ENCODE measurements at places on chromosomes 16 and 17. TPM values are rescaled to one million over a fixed set of nuclear protein-coding genes. Genes with fewer than 3 reads are reported as not detected.

The CCL17 gene
- not detected for polyA plus RNA-seq

The EVPLL gene
- 0.23 TPM for polyA plus RNA-seq

The RTN4RL1 gene
- polyA plus RNA-seq, result 1.3 TPM

The MT4 gene
- not detected for polyA plus RNA-seq

The CHD9NB gene
- 17.9 TPM for polyA plus RNA-seq

DNA sequence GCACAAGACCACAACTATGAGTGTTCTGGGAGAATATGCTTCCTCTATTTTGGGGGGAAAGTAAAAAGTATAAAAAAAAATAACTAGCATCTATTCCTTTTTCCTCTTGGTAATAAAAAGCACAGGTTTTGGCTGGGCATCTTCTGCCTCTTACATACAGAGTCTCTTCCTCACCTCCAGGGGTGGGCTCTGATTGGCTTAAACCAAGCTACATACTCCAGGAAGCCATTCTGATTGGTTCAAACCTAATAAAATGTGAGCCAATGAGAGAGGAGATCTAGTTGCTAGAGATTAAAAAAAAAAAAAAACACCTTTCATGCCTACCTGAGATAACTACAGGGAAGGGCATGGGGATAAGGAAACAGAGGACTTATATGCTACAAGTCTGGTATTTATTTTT is 365.9 kb upstream of the ERCC4 start:
- DNase-seq, result no peak

- DNase-seq, result no peak
Measured at GRCh38 chr17:78748048-78748729, 33.9 kb downstream of the CYTH1 start.

DNA sequence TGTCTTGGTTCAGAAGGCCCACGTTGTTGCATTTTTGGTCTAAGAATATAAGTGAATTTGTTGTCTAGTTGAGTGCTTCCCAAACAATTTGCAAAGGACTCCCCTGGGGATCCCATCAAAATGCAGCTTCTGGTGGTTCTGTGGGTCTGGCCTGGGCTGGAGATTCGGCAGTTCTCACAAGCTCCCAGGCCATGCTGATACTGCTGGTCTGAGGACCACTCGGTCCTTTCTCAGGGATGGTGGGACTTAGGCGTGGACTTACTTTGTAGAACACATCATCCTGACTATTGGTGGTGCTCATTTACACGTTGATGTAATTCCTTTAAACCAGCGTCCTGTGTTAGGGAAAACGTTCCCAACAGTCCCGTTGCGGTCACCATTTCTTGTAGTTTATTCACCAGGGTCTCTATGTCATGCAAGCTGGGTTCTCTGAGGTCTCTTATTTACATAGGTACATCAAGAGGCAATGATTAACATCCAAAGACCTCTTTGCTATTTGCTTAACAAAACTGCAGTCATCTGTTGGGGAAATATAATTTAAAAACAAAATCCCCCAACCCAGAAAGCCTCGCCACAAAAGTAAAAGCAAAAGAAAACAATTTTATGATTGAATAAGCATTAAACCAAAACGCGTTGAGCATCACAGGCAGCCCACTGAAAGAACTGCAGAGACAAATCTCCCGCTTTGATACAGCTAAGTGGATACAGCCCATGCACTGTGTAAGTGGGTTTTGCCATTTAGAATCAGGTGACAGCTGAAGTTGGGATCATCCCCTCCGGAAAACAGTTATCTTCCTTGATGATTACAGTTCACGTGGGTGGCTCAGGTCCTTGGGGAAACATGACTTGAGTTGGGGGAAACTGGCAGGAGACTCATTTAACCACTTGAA is 39.0 kb upstream of the SEC14L1 start:
- no peak for DNase-seq

DNA sequence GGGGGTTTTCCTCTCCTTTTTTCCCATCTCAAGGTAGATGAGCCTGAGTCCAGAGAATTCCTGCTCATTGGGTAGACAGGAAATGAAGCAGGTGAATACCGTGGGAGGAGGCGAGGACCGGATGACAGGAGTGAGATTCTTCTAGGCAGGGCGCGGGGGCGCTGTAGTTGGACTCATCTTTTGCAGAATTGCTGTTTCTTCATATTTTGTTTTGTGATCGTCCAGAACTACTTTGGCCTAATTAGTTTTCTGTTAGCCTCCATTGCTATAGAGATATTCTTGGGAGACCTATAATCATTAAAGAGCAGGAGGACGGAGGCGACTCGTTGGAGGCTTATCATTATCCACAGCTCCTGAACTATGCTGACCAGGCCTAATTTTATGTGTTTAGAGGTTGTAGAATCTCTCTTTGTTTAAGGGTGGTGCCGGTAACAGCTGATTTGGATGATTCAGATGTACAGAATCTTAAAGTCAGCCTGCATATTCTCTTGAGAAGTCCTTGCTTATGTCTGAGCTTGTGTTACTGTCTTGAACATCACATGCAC is 650 bp downstream of the ATP6V0A1 start:
- DNase-seq, result no peak

DNA sequence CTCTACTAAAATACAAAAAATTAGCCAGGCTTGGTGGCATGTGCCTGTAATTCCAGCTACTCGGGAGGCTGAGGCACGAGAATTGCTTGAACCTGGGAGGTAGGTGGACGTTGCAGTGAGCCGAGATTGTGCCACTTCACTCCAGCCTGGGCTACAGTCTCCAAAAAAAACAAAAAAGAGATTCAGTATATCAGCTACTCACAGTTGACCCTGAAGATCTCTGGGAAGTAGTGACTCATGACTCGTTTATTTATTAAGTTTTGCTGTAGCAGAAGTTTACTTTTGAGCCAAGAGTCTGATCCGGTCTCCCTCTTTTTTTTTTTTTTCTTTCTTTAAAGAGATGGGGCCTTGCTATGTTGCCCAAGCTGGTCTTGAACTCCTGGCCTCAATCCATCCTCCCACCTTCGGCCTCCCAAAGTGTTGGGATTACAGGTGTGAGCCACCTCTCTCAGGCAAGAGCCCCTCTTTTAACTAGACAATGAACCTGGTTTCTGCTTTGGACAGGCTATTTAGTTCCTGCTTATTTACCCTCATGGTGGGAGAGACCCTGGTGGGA is 4.4 kb downstream of the MVP start:
- DNase-seq, result no peak

DNA sequence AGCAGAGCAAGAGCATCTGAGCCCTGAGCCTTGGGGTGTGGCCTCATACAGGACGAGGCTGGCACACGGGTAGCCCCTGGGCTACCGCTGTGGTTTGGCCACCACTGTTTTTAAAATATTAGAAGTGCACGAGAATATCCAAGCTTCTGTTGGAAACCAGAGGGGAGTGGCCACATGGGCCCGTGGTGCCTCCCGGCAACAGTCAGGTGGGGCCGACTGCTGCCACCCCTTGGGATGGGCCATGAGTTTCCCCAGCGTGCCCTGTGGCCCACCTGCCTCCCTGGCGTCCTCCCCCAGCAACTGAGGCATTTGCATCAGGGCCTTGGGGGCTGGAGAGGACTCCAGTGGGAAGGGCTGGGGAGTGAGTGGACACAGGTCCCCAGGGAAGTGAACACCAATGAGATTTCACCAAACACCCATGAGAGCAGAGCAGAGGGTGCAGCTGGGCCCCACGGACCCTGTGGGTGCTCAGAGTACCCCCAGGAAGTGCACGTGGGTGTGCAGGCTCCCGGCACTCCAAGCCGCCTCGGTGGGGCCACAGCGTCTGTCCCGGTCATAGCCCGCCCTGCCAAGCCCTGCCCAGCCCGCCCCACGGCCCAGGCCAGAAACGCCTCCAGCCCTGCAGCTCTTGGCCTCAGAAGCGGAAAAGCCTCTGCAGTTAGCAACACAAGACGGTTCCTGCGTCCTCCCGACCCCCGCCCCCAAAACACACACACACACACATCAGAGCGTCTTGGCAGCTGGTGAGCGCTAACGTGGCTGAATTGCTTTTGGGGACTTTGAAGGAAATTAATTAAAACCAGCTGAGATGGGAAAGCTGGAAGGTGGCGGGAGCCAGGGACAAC is 22.7 kb downstream of the ZNF469 start:
- no peak for DNase-seq

DNA sequence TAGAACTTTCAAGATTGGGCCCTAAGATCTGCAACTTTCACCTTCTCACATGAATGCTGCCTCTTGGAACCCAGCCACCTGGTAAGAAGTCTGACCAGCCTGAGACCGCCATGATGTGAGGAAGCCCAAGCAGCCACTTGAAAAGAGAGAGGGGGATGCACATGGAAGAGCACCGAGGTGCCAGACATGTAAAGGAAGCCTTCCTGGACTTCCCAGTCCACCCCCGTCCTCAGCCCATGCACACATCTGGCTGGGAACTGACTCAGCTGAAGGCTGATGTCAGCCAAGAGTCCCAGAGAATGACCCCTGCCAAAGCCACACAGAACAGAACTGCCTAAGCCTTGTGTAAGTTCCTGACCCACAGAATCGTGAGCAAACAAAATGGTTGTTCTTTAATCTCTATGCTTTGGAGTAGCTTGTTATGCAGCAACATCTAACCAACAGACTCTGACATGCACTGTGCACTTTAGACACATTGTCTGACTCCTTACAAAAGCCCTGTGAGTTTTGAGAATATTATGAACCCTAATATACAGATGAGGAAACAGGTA is 86.7 kb downstream of the RMI2 start:
- no peak for DNase-seq

- no peak for DNase-seq
Measured at GRCh38 chr17:39755554-39756379, 18.0 kb downstream of the GRB7 start.

GRCh38 chr16:53769787-53770186 is 65.8 kb downstream of the FTO start:
- DNase-seq, result no peak

DNA sequence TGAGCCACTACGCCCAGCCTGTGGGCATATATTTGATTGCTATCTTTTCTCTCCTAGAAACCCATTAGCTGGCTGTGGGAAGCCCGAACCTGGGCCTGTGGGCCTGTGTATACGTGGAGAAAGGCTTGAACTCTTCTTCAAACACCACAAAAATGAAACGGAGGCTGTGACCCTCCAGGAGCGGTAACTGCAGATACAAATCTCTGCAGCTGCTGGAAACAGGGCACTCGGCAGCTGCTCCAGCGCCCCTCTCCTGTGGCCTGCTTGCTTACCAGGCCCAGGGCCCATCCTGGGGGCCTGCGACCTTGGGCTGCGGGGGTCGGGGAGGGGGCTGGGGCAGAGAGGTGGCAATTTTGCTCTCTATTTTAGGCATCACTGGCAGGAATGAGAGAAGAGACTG is 28.0 kb upstream of the MTSS2 start:
- DNase-seq, result no peak
